ENCODE measurements at places on chromosomes 6 and 20.
A peak's percentile ranks its signal among the peaks of the same experiment; 100 is the strongest.

- no peak for DNase-seq
Measured at GRCh38 chr20:55557191-55557590, 448.1 kb downstream of the CBLN4 start.

GRCh38 chr20:51391926-51392325, 150.6 kb downstream of the NFATC2 start:
- no peak for DNase-seq

DNA sequence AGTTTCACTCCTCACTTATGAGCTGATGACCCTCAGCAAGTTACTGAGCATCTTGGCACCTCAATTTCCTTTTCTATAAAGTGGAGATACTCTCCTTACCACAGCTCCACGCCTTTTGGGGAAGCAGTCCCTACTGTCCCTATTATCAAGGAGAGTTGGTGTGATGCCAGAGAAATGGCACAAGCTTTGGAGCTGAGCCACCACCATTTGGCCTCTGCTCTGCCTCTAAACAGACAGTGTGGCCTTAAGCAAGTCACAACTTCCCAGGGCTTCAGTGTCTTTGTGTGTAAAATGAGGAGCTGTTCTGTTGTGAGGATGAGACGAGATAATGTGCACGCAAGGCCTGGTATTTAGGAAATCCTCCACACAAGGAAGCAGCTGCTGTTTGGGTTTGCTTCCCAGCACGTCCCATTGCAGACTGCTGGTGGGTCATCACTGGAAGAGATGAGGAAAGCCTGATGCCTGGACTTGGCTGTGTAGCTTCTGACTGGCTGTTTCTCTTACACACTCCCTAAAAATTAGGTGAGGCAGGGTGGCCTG, 18.5 kb downstream of the NSFL1C start:
- no peak for DNase-seq

- no peak for DNase-seq
Measured at GRCh38 chr20:17155401-17155800, 71.4 kb upstream of the PCSK2 start.

GRCh38 chr6:149316740-149317643, 520 bp upstream of the TAB2 start:
- DNase-seq = peak; percentile 87

GRCh38 chr6:41736800-41737555, 1.6 kb upstream of the TFEB start:
- DNase-seq = no peak

DNA sequence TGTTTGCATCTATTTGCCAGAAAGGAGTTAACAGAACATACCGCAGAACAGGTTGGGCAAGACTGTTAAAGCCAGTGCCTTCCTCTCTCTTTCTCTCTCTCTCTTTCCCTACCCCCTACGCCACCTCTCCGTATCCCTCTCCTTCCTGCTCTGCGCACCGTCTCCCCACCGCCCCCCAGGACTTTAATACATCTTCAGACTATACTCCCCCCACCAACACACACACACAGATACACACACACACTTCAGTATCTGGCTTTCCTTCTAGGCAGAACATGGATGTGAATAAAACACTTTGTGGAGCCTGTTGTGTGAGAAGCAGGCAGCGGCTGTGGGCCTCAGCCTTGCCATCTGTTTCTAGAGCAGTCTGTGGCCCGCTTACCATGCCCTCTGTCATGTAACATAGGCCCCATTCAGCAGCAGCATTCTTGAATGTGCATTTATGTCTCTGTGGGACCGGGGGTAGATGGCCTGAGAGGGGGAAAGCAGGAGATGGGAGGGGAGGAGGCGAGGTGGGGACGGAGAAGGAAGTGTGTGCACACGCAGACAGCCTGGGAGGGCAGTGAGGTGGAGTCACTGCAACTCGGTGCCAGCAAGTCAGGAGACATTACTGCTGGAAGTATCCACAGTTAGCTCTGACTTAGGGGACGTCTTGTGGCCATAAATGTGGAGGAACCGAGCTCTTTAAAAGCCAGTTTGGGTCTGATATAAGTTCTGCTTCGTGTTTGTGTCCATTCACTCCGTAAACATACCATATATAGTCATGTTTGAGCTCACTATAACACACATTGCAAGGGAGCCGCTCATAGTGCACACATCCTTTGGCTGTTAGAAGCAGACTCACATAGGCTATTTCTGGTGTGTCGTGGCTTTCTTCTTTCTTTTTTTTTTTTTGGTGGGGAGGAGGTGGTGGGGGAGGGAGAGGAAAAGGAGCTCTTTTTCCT, 38.4 kb downstream of the RREB1 start:
- DNase-seq = no peak

GRCh38 chr20:6698723-6699122, 68.8 kb upstream of the BMP2 start:
- DNase-seq = no peak

GRCh38 chr6:136927292-136927691, 5.2 kb downstream of the SLC35D3 start:
- peak; percentile 49 for DNase-seq

- DNase-seq = no peak
Measured at GRCh38 chr20:47547034-47547387, 45.3 kb downstream of the NCOA3 start.

DNA sequence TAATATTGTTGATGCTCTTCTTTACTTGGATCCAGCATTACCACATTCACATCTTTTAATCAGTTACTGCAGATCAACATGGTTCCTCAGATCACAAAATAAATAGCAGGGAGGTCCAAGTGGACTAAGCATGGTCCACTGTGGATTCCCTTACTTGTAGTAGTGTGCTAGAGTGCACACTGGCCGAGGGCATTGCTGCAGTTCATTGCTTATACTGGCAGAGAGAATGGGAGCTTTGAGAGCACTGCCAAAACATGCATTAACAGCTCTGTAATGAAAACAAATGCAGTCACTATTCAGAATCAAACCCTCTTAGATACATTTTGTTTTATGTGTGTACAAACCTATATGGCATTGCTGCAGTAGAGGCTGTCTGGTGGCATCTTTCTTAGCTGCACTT, 471.5 kb downstream of the CD109 start:
- no peak for DNase-seq

GRCh38 chr20:52001999-52002666, 189.4 kb downstream of the ZFP64 start:
- DNase-seq = no peak

- DNase-seq = peak; percentile 81
Measured at GRCh38 chr6:15662326-15663129, at the start of gene DTNBP1. DTNBP1 (minus strand) TSS chr6:15663028; CDS start chr6:15662869, 159 bp downstream.

DNA sequence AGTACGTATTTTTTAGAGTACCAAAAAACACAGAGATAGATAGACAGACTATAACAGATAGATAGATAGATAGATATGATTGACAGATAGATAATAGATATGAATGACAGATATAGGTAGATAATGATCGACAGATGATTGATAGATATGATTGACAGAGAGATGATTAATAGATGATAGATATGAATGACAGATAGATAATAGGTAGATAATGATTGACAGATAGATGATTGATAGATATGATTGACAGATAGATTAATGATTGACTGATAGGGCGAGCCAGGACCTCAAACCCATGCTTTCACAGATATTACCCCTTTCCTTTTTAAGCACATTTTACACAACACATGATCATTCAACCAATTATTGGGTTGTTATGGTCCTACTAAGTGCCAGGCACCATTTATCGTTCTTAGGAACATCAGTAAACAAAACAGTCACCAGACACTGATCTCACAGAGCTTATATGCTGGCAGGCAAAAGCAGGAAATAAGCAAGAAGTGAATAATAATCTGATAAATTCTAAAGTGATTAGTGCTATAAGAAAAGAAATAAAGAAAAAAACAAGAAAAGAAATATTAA, 11.6 kb downstream of the MAFB start:
- no peak for DNase-seq

DNA sequence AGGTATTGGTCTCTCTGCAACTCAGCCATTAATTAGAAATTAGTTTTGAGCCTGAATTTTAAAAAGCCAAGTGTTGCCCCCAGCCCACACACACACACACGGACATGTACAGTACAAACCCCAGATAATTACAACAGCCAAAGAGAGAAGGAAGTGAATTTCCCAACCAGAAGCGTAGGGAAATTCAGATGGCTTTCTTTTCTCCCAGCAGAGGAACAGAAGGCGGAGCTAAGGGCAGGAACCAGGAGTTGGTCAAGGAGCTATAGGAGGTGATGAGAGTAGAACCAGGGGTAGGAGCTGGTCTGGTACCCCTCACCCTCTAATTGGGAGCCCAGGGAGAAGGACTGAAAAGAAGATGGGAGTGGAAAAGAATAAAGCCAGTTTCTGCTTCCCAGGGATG, 3.9 kb upstream of the ZBTB9 start:
- no peak for DNase-seq

DNA sequence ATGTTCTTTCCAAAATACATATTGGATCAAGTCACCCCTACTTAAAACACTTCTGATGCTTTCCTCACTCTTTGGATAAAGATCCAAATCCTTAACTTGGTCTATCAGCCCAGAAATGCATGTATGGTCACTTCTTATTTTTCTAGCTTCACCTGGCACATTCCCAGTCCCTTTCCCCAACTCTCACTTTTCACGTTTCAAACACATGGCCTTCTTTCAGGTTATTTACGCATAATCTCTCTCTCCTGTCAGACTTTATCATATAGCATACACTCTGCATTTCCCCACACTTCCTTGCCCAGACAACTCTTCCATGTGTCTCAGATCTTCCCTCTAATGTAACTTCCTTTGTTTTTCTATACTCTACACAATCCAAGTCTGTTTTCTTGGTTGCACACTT, 12.8 kb downstream of the PHIP start:
- no peak for DNase-seq

DNA sequence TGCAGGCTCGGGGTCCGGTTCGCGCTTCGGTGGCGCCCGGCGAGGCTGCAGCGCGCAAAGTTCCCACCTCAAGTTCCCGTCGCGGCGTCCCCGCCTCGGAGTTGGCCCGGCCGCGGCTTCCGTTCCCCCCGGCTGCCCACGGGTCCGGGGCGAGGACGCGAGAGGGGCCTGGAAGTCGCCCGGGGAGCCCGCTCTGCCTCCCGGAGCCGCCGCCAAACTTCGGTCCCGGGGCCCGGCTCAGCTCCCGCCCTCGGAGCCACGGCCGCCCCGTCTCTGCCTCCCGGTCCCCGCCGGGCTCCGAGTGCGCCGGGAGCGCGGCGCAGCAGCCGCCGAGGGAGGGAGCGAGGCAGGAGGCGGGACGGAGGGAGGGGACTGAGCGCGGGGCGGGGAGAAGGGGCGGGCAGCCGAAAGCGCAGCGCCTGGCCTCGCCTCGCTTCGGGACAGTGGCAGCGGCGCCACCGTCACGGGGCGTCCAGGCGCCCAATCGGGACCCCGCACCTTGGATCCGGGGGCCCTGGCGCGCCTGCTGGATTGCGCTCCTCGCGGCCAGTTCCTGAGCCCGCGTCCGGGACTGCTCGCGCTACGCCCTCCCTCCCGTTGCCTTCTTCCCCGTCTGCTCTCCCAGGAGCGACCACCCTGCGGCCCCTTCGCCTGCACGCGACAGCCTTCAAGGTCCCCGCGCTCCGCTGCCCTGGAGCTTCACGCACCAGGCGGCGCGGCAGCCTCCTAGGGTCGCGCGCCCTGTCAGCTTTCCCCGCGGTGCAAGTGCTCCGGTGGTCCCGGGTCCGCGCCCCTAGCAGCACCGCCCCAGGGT, at the start of gene KCNG1:
Gene KCNG1, minus strand, starts transcription at position 305 of the 814 bp plus-strand sequence. CDS start 12,769 bp downstream, outside the sequence.
- peak; percentile 79 for DNase-seq

DNA sequence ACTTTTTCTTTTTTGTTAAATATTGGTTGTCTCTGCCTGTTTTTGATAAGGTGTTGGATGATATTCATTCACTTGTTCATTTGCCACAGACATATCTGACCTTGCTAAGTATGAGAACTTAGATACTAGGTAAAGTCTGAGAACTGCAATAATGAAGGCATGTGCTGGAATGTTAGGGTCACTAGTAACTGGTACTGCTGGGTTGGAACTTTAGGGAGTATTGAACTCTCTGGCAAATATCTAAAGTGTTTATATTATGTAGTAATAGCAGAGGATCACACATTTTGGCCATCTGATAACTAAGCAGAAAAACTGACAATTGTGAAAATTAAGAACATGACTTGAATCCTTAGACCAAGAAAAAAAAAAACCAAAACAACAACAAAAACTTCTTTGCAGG, 162.7 kb downstream of the MEI4 start:
- DNase-seq = no peak

DNA sequence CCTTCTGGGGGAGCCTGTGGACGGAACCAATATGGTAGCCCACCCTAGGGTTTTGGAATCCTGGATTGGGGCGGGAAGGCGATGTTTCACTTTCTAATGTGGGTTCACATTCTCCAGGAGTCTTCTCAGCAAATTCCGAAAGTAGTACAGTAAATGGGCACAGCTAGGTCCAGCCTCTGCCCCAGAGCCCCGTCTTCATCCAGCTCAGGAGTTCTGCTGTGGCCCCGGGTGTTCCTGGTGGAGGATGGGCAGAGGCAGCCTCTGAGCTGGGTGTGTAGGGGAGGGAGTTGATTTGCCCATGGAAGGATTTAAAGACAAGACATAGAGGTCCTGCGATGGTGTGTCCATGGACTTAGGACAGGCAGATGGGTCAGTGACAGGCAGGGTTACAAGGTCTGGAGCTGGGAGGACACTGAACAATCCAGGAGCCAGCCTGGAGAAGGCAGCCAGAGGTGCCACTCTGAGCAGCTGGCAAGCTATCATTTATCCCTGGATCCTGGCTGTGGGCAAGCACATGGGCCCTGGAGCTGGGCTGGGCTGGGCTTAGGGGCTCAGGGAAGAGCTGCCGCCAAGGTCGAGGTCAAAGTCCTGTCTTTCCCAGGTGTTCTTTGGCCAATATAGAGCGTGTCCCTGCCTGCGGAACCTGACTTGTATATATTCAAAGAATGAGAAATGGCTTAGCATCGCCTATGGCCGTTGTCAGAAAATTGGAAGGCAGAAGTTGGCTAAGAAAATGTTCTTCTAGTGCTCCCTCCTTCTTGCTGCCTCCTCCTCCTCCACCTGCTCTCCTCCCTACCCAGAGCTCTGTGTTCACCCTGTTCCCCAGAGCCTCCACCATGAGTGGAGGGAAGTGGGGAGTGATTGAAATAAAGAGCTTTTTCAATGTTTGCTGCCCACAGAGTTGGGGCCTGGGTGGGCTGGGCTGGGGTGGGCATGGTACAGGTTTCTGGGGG, 6.7 kb downstream of the CLPSL1 start:
- no peak for DNase-seq

- DNase-seq = no peak
Measured at GRCh38 chr6:90005048-90005827, 111.0 kb downstream of the GJA10 start.

GRCh38 chr6:47160702-47161101, 118.6 kb upstream of the ADGRF1 start:
- DNase-seq = no peak

DNA sequence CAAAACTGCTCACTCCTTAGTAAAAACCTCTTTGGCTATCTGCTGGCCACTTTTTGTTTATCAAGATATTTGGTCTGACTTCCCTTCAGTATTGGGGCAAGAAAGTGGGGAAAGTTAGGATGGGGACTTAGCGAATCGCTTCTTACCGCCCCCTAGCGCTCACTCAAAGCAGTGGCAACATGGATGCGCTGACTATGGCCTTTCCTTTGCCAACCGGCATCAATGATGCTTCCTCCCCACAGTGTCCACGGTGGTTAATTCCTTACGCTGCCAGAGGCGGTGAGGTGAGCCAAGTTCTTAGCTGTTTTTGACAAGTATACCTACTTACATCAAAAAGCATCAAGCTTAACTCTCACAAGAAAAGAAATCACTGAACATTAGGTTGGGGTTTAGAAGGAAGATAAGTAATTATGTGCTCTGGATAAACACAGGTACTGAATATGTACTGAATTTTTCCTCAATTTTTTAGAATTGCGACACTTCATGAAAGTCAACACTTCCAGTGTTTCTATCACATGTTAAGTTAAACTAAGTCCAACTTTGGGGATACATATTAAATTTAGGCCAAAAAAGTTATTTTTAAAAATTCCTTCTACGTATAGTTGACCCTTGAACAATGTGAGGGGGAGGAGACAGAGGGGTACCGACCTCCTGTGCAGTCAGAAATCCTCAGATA, 86.7 kb downstream of the GMDS start:
- DNase-seq = peak; percentile 81

All from WTC11 (cell line).